ENCODE measurements at places on chromosomes 7 and 10. TPM values are rescaled to one million over a fixed set of nuclear protein-coding genes. Genes with fewer than 3 reads are reported as not detected.

The KCND2 gene
- total RNA-seq: 1.1 TPM

GRCh38 chr7:82945056-82945455 is 217.6 kb downstream of the PCLO start:
- DNase-seq: no peak

- no peak for DNase-seq
These were observed 174.1 kb downstream of the AHR start for GRCh38 chr7:17472518-17472917.

DNA sequence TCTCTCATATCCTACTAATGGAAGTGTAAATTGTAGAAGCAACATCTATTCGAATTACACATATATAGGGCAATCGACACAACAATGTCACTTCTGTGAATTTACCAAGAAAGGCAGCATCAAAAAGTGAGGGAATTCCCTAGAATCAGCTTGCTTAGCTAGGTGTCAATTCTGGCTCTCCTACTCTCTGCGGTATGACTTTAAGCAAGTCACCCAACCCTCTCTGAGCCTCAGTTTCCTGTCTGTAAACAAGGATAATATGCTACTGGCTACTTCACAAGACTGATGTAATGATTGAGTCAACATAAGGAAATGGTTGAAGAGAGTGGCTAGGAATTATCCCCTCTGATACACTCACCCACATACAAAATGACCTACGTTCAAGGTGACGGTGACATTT is 19.4 kb downstream of the CCDC6 start:
- DNase-seq: no peak

DNA sequence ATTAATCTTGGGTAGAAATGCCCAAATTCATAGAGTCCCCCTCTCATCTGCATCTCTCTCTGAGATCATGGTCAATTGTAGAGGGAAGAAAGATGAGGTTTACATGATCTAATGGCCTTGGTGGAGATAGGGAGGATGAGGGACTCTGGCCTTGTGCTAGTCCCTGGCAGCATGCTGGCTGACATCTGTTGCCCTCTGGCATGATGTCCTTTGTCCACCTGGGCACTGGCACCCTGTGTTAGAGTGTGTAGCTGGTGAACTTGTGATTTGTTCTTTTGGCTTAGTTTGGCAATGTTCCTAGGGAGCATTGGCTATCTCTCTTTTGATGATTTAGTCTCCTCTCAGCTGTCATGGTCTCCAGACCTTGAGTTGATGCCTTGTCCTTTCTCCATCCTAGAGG is 103.2 kb downstream of the DYNC1I1 start:
- DNase-seq: no peak

The PAOX gene
- 6.9 TPM for total RNA-seq

DNA sequence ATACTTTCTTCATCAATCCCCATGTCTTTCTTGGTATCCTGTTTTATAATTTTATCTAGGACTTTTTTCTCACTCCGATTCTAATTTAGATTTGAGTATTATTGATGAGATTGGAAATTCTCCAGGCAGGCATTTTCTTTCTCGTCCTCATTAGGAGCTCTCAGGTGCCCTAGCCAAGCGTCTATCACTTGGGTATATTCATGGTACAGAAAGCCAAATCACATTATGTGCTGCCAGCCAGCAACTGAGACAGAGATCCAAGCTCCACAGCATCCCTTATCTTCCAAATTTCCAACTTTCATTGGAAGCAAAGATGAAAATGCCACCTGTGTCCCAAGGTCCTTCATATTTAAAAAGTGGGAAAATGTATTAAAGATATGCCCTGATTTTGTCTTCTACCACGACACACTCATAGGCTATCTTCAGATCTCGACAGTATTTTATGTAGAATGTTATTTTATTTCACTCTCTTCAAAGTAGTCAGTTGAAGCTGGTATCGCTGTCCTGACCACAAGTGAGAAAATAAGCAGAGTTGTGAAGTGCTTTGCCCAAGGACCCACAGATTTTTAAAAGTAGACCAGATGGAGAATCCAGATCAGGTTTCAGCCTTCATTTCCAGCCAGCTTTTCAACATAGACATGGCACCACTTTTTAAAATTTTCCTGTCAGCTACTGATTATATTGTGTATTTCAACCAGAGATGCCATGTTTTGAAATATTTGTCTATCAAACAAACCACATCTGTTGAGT is 773.4 kb downstream of the CNTNAP2 start:
- DNase-seq: no peak

The GCC1 gene
- 15.8 TPM for total RNA-seq

The CPA2 gene
- 2.0 TPM for total RNA-seq
